ENCODE measurements at places on chromosomes 11 and 22.

- no peak for DNase-seq
Observed at GRCh38 chr11:393219-394033, 583 bp upstream of the PKP3 start.

- no peak for DNase-seq
Observed at GRCh38 chr11:11251394-11251970, 101.6 kb downstream of the CSNK2A3 start.

DNA sequence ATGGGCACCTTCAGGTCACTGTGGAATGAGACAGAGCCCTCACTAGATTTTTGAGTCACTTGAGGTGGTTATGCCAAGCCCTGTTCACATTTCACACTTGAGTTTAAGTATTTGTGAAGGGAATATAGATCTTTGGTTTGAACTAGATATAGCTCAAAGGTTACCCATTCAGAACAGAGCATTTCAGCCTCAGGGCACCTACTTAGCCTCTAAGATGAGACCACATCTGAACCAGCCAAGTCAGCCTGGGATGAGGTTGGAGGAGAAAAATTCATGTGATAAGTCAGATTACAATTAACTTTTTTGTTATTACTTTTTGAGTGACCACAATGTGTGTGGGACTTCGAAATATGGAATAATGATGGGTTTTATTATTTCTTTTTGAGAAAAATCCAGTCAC is 127.8 kb downstream of the TEAD1 start:
- no peak for DNase-seq

DNA sequence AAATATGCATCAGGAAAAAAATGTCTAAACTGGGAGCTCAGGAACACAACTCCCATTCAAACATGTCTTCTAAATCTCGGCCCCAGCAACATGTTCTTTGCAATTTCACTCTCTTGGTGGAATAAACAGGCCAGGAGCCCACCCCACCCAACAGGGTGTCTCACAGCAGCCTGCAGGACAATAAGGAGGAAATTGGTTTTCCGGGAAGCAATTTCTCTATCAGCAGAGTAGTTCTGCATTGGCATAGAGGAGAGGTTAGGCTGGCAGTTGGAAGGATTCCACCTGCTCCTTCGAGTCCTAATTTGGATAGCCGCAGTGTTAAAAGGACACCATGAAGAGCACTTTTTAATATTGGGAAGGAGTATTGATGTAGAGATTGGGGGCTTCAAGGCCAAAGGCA is 55.9 kb upstream of the BARX2 start:
- no peak for DNase-seq

- DNase-seq, result no peak
Observed at GRCh38 chr11:117792241-117792640, 4.8 kb downstream of the DSCAML1 start.

DNA sequence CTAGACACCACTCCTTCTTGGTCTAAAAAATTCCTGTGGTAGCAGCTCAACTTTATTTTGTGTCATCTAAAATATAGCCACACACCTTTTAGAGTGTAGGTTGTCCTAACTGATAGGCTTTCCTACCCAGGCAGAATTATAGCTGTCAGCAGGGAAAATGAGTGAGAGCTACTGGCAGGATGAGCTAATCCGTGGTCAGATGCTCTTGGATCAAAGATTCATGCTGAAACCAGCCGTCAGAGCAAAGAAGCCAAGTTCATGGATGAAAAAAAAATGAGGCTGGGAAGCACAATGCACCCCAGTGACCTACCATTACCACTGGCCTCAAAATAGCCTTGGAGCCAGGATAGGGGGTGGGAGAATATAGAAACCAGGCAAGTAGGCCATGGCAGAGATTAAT is 113.1 kb upstream of the BLID start:
- DNase-seq, result no peak

GRCh38 chr11:73334384-73335203 is 26.5 kb downstream of the ARHGEF17 start:
- DNase-seq, result no peak

- DNase-seq, result no peak
Observed at GRCh38 chr11:79742176-79742575, 301.3 kb upstream of the TENM4 start.

DNA sequence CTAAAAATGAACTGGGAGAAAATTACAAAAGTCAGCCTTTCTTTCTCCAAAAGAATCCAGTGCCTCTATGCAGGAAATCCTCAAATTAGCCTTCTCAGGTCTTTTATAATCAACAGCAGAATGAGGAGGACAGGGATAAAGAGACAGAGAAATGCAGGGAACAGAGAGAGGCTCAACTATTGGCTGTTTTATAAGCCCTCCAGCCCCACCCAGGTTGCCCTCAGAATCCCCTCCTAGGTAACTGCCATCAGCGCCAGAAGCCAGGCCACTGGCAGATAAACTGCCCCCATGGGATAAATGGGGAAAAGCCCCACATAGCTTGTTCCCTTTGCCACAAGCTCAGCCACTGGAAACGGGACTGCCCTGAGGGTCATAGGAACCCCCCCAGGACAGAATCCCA is 10.9 kb upstream of the HMOX1 start:
- DNase-seq, result no peak

DNA sequence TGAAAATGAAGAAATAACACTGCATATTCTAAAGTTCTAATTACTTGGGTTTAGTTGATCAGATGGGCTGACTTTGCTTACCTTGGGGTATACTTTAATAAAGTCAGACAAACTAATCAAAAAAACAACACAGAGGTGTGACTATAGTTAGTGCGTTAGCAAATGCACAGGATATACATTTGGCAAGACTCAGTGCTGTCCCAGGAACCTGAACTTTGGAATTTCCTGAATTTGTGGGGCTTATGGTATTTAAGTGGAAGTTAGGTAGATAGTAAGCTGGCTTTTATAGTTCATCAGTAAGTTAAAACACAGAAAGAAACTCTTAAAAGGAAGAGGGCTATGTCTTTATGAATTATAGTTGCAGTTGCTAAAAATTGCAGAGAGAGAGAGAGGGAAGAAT is 302.6 kb upstream of the DDI1 start:
- DNase-seq, result no peak

- DNase-seq, result no peak
Observed at GRCh38 chr11:7592711-7593110, 78.9 kb downstream of the PPFIBP2 start.

DNA sequence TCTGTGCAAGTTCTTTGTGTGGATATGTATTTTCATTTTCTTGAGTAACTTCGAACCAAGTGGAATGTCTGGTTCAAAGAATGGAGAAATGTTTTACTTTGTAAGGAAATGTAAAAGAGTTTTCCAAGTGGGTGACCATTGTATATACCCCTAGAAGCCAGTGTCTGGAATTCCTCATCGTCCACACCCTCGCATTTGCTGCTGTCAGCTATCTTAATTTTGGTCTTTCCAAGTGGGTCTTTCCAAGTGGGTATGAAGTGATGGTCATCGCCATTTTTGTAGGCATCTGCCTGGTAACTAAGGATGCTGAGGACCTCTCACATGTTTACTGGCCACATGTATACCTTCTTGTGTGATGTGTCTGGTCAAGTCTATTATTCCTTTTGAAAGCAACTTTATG is 547.5 kb downstream of the TBC1D22A start:
- DNase-seq, result no peak

- DNase-seq, result no peak
Observed at GRCh38 chr11:33475993-33476392, 218.8 kb downstream of the HIPK3 start.

- DNase-seq, result no peak
Observed at GRCh38 chr22:19799322-19800190, 39.0 kb downstream of the TBX1 start.

DNA sequence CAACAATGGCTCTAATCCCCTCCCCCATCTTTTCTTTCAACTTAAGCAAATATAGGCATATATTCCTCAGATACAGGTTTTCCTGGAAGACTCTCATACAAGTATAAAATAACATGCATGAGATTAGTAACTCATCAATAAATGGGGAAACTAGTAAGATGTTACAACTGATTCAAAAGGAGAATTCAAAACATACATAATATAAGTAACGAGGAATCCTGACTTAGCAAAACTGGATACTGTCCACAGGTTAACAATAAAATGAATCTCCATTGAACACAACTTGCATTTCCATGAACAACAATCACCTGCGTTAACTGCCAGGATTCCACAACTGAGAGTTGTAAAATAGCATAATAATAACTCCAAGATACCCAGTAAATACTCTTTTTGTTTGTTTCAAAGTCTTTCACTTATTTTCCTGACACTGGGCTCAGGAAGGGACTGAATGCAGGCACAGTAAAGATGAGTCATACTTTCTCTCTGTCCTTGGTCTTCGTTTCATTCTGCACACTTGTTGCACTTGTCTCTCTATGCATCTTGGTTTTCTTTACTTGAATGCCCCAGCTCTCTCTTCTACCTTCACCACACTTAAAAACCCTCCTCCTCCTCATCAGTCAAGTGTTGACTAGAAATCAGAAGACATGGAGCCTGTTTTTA is 8.1 kb downstream of the APIP start:
- DNase-seq, result no peak

- peak; percentile 58 for DNase-seq
Observed at GRCh38 chr22:42269432-42270175, 849 bp downstream of the TCF20 start.

DNA sequence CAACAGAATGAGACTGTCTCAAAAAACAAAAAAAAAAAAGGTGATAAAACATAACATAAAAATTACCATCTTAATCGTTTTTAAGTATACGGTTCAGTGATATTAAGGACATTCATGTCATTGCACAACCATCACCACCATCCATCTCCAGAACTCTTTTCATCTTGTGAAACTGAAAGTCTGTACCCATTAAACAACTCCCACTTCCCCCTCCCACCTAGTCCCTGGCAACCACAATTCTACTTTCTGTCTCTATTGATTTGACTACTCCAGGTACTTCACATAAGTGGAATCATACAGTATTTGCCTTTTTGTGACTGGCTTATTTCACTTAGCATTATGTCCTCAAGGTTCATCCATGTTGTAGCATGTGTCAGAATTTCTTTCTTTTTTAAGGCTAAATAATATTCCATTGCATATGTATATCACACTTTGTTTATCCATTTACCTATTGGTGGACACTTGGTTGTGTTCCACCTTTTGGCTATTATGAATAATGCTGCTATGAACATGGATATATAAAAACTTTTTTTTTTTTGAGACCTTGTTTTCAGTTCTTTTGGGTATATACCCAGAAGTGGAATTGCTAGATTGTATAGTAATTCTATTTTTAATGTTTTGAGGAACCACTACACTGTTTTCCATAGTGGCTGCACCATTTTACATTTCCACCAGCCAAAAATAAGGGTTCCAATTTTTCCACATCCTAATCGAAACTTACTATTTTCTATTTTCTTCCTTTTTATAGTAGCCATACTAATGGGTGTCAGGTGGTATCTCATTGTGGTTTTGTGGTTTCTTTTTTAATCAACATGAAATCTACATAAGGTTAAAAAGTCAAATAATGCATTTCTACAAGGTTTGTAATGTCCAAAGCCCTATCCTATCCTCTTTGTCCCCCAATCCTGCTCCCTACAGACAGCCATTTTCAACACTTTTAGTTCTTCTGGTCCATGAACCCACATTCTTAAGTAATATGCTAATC is 23.4 kb upstream of the PIK3C2A start:
- DNase-seq, result peak; percentile 16

DNA sequence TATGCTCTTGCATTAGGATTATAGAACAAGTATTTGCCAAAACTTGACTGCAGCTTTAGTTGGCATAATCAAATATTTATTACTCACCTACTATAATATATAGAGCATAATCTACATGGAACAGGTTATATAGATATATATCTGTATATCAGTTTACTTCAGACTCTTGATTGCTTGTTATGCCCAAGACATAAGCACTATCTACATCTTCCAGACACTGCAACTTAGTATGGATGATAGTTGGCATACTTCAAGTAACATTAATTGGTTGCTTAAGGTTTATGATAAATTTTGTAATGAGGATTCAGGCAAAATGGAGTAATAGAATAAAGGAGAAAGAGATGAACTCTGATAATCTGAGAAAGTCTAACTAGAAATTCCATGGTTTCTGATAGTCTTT is 1.0 kb downstream of the CCDC15 start:
- no peak for DNase-seq

DNA sequence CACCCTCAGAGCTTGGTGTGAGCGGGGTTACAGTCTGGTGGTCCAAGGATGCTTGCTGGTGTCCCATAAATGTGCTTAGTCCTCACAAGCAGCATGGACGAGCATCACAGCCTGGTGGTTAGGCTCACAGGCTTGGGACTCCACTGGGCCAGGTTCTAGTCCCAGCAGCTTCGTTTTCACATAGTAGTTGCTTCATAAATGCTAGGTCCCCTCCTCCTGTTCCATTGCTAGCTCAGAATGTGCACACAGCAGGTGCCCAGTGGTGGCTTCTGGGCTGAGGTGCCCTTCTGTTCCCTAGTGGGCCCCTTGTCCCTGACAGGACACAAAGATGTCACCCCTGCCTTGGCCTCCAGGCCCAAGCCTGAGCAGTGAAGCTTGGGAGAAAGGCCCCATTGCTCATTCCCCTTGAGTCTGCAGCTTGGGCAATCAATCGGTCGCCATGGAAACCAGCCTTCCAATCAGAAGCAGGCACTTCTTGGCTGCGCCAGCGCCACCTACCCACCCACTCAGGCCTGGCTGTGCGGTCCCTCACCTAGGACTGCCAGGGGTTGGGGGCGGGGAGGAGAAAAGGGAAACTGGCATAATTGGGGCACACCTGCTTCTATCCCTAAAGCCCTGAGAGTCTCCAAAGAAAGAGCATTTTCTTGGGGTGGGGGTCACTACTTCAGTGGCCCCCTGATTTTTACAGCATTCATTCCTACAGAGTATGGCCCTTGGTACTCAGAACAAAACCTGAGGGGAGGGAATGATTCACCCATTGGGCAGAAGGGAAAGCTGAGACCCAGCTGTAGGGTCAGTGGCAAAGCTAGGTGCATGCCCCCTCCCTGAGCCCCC is 48.1 kb downstream of the CYTH4 start:
- peak; percentile 34 for DNase-seq

- no peak for DNase-seq
Observed at GRCh38 chr22:37520776-37521191, 1.6 kb upstream of the CARD10 start.

GRCh38 chr11:113681711-113682413 is 24.2 kb downstream of the TMPRSS5 start:
- no peak for DNase-seq

DNA sequence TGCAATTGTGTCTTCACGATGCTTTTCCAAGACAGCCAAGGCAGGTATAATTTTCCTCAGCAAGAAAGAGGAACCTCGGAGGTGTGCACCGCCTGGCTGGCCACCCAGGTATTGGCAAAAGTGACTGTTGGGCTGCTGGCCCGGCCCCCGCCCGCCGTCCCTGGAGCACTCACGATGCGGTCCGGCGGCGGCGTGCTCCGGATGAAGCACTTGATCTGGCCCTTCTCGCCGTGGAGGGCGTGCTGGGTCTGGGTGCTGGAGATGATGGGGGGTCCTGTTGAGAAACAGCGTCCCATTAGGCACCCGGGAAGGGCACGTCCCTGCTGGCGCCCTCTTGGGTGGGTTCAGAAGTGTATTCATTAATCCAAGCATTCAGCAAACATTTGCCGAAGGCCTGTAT is 84.8 kb downstream of the ST3GAL4 start:
- DNase-seq, result no peak
